H4 (cell line): ENCODE measurements at places on chromosomes 12 and 14. TPM values are rescaled to one million over a fixed set of nuclear protein-coding genes. Genes with fewer than 3 reads are reported as not detected.

GRCh38 chr12:124713436-124714082, 146.1 kb upstream of the NCOR2 start:
- peak; percentile 65 for DNase-seq

MDM2 gene
- 41.9 and 110 TPM in 2 replicates for total RNA-seq

TSPAN19 gene
- total RNA-seq: not detected in 2 replicates

- no peak for DNase-seq
Measured at GRCh38 chr12:69906411-69907216, 81.6 kb downstream of the MYRFL start.
